ENCODE measurements at places on chromosomes 1 and 21. TPM values are rescaled to one million over a fixed set of nuclear protein-coding genes. Genes with fewer than 3 reads are reported as not detected.

Gene FMO4
- total RNA-seq, result 1.2 TPM

Gene LCE1A
- not detected for total RNA-seq

Gene CELA2A
- not detected for total RNA-seq

Gene KCNA10
- not detected for total RNA-seq

Gene LCE1F
- not detected for total RNA-seq

Gene TEX38
- total RNA-seq, result not detected

DNA sequence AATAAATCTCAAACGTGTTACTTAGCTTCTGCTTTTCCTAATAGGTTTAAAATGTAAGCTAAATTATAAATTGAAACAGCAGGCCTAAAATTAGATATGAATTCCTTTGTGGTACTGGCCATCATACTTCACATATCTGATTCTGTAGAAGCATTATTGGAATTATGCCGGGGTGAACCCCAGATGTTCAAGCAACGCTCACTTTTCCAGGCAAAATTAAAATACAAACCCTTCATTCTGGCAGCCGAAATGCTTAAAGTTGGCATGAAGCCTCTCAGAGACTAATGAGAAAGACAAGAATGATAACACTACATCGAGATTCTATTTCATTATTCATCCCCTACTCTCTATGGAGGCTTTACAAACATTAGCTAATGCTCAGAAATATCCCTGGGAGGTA is 1352.7 kb upstream of the ADGRL2 start:
- DNase-seq, result no peak

DNA sequence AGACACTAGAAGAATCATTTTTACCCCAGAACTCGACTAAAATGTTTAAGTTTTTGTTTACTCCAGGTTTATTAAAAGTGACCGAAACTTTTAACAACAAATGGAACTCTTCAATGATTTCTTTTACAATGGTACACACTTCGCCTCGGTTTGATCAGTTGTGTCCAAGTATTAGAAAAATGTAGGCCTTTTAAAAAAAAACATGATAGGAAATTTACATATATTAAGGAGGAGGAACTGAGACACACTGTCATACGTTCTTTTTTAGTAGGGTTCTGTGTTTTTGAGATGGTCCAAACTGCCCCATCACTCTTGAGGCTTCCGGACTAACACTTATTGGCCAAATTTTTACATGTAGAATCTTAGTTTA is 1.3 kb downstream of the PRDM2 start:
- no peak for DNase-seq

GRCh38 chr1:162264108-162264507 is 112.5 kb downstream of the SPATA46 start:
- DNase-seq, result no peak

DNA sequence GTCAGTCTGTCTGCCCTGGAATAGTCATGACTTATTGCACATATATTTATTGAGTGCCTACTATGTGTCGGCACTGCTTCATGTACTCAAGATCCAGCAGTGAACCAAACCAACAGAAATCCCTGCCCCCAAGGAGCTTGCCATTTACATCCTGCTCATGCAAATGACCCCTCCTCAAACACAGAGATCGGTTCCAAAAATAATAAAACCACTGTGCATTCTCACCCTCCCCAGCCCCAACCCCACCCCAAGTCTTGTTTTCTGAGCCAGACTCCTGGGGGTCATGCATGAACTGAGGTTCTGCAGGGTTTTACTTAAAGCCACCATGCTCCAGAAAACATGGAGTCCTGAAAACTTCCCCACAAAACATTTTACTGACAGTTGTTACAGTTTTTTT is 61.9 kb downstream of the KIAA0040 start:
- no peak for DNase-seq

- DNase-seq, result no peak
Measured at GRCh38 chr1:11289064-11289463, 16.1 kb downstream of the UBIAD1 start.

DNA sequence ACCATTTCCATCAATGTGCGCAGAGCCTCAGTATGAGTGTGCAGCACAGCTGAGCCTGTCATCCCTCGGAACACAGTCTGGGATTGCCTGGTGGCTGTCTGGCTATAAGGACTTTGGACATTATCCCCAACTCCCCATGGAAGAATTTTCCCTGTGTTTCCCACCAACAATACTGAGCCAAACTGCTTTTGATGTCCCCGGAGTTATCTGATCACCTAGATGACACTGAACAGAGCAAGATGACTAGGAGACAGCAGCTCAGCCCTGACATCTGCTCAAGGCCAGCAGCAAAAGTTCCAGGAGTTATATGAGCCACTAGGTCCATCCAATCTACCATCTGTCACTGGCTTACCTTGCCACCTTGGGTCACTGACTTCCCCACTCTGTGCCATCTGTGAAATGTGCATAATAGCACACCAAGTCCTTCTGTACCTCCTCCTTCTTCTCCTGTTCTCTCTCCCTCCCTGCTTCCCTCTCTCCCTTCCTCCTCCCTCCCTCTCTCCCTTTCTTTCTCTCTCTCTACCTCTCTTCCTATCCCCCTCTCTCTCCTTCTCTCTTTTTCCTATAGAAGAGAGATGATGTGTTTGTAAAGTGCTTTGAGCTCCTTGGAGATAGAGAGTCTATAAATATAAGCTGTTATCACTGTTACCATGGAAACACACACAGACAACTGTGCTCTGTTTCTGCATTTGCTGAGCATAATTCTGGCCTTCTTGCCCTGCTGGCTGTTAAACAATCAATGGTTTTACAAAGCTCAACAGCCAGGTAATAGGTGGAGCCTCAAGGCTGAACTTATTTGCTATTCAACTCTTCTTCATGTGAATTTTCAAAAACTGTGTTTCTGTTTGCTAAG is 19.7 kb upstream of the ATP1B1 start:
- DNase-seq, result no peak

GRCh38 chr1:152182944-152183361 is 23.9 kb upstream of the RPTN start:
- DNase-seq, result peak; percentile 36

- no peak for DNase-seq
Measured at GRCh38 chr1:53799141-53799540, 39.0 kb downstream of the NDC1 start.

DNA sequence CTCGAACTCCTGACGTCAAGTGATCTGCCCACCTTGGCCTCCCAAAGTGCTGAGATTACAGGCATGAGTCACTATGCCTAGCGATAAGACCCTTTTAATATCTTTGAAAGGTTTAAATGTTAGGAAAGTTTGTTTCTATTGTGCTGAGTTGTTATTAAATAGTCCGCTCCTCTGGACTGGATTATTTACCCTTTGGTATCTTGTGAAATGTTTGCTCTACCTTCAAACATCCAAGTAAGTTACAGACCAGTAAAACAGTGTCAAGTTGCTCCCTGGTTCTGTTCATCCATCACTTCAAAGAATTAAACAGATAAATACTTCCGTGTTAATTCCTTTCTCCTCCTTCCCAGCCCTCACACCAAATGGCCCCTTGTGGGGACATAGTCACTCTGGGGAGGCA is 44.8 kb downstream of the CASQ2 start:
- no peak for DNase-seq

GRCh38 chr1:18632783-18633421 is 2.3 kb downstream of the PAX7 start:
- no peak for DNase-seq

DNA sequence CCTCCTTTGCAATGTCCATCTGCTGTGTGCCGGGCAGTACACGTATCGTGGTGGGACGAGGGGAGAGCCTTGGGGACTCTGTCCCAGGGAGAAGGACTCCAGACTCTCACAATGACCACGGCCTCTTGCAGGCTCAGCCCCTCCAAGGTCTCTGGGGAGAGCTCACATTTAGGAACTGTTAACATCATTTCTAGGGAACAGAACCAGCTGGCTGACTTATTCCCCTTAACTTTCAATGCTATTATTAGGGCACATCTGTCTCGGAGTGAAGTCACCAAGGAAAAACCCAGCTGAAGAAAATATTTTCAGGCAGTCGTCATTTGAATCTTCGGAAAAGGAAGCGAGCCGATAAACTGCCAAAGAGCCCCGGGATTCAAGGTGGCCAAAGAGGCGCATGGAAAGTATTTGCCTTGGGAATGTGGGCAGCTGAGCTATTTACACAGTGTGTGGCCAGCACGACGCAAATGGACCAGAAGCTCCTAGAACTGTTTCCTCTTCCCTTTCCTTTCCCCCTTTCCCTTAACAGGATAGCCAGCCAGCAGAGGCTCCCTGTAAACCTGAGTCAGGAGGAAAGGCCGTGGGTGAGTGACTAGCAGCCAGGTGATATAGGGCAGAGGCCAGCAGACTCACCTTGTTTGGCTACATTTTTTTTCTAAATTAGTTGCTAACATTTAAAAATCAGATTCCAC is 74.5 kb downstream of the ITPKB start:
- no peak for DNase-seq

DNA sequence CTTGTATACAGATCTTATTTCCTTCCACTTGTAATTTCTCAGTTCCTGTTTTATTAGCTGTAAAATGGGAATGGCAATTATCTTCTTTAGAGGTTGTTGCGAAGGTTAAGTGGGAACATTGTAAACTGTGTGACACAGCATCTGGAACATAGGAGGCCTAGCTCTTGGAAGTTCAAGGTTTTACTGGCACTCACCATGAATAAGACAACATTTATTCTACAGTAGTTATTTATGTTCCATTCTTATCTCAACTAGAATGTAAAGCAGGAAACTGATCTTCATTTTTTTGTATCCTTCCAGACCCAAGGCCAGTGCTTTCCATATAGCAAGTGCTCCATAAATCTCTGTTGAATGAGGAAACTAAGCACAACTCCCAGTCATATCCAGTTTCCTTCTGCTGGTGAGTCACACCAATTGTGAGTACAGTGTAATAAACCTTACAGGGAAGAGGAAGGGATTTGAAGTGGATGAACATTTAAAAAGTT is 1.4 kb downstream of the BCL10 start:
- no peak for DNase-seq

All from activated CD4-positive, alpha-beta memory T cell treated with anti-CD3 and anti-CD28 coated beads, Interleukin-2, amount 10 ng/mL, durations not matched to agents 7 days and 5 days (primary cell).